Fibroblast of the conjunctiva (primary cell): ENCODE measurements at places on chromosomes 5 and 9.

DNA sequence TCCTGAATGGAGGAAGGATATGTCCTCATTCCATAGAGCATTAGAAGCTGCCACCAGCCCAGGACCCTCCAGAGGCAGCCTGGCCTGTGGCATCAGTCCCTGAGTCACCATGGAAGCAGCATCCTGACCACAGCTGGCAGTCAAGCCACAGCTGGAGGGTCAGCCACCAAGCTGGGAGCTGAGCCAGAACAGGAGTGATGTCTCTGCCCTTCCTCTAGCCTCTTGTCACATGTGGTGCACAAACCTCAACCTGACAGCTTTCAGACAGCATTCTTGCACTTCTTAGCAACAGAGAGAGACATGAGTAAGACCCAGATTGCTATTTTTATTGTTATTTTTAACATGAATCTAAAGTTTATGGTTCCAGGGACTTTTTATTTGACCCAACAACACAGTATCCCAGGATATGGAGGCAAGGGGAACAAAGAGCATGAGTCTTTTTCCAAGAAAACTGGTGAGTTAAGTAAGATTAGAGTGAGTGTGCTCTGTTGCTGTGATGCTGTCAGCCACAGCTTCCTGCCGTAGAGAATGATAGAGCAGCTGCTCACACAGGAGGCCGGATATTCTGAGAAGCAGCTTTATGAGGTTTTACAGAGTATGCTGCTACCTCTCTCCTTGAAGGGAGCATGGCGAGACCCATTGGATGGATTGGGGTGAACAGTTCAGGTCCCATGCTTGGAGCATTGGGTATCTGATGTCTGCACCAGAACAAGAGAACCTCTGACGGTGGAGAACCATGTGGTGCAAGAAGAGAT is 13.0 kb upstream of the CYFIP2 start:
- DNase-seq, result no peak

GRCh38 chr5:56123531-56124243 is 109.4 kb downstream of the ANKRD55 start:
- DNase-seq, result peak; percentile 96

DNA sequence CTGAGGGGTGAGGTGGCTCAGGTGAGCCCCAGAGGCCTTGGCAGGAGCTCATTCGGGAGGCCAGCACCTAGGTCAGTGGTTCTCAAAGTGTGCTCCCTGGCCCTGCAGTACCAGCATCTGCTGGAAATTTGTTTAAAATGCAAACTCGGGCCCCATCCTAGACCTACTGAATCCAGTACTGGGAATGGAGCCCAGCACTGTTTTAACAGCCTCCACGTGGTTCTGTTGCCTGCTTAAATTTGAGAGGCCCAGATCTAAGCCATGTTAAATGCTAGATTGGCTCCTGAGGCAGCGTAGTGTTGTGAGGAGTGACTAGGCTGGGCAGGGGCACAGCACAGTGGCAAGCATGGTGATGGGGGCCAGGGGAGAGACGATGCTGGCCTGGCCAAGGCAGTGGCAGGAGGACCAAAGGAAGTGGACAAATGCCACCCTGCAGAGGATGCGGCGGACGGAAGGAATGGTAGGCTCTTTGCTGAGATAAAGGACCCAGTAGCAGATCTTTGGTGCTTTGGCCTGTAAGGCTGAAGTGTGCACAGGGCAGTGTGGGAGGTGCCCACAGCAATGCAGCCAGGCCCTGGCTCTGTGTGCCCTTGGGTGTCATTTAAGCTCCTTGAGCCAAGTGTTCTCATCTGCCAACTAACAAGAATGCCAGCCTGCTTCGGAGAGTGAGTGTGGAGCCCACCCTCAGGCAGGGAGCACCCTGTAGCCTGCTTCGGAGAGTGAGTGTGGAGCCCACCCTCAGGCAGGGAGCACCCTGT is 4.2 kb downstream of the PRR7 start:
- DNase-seq, result no peak

GRCh38 chr5:135012033-135012588 is 21.9 kb downstream of the PITX1 start:
- DNase-seq, result no peak

GRCh38 chr5:155867522-155868088 is 459.4 kb upstream of the SGCD start:
- no peak for DNase-seq

DNA sequence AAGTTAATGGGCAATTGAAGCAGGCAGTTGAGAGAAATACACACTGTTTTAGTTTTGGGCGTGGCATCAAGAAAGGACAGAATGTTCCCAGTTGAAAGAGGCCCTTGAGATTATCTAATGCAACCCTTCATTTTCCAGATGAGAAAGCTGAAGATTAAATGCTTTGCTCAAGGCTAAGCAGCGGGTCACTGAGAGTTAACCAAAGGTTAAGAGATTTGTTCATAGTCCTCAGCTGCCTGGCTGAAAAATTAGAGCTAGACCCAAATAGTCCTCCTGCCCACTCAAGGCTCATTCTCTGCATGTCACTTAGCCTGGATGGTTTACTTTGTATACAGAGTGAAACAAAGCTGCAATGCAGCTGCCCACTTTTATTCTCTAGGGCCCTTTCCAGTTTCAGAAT is 46.7 kb upstream of the MAMDC2 start:
- peak; percentile 78 for DNase-seq

- DNase-seq, result no peak
Measured at GRCh38 chr9:117466111-117466510, 51.3 kb upstream of the ASTN2 start.

- DNase-seq, result peak; percentile 26
Measured at GRCh38 chr9:122158202-122158601, 1.4 kb downstream of the NDUFA8 start.

- no peak for DNase-seq
Measured at GRCh38 chr5:44266882-44267576, 122.2 kb downstream of the FGF10 start.

- no peak for DNase-seq
Measured at GRCh38 chr5:169652057-169652456, 15.0 kb downstream of the DOCK2 start.

- DNase-seq, result no peak
Measured at GRCh38 chr5:125160787-125161502, 414.5 kb upstream of the ZNF608 start.

- DNase-seq, result no peak
Measured at GRCh38 chr5:173456751-173457171, 128.5 kb upstream of the STC2 start.

GRCh38 chr5:172902497-172903472 is 56.4 kb upstream of the RPL26L1 start:
- DNase-seq, result peak; percentile 77

GRCh38 chr9:110103257-110103656 is 104.7 kb downstream of the C9orf152 start:
- no peak for DNase-seq

DNA sequence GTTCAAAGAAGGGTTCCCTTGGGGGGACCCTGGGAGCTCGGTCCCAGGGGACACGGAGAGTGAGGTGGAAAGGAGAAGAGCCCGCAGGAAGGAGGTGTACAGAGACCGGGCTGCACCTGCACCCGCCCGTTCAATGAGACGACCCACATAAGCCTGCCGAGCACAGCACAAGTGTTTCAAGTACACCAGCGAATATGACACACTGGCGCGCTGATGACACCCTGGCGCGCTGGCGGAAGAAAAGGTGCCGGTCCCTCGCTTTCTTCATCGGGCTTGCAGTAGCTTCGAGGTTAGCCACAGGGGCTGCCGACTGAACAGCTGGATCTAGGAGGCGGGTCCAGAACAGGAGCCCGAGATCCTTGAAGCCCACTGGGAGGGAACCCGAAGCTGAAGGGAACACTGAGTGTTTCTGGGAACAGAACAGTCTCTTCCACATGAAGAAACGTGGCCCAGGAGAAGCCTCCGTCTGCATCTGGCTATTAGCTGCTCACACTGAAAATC is 1.4 kb downstream of the TBC1D9B start:
- DNase-seq, result no peak

GRCh38 chr5:33936381-33937016 is at the start of gene RXFP3:
Gene RXFP3, plus strand, starts transcription at chr5:33936386. Its CDS starts 355 bp downstream, at chr5:33936741.
- no peak for DNase-seq

- DNase-seq, result no peak
Measured at GRCh38 chr9:98430535-98431292, 175.3 kb upstream of the TBC1D2 start.
